ENCODE measurements at places on chromosomes 16 and 17. TPM values are rescaled to one million over a fixed set of nuclear protein-coding genes. Genes with fewer than 3 reads are reported as not detected.

Gene G6PC1
- 505 TPM for total RNA-seq

GRCh38 chr16:17076818-17077498 is 393.8 kb downstream of the XYLT1 start:
- no peak for DNase-seq

Gene NPIPB9
- 3.1 TPM for total RNA-seq

DNA sequence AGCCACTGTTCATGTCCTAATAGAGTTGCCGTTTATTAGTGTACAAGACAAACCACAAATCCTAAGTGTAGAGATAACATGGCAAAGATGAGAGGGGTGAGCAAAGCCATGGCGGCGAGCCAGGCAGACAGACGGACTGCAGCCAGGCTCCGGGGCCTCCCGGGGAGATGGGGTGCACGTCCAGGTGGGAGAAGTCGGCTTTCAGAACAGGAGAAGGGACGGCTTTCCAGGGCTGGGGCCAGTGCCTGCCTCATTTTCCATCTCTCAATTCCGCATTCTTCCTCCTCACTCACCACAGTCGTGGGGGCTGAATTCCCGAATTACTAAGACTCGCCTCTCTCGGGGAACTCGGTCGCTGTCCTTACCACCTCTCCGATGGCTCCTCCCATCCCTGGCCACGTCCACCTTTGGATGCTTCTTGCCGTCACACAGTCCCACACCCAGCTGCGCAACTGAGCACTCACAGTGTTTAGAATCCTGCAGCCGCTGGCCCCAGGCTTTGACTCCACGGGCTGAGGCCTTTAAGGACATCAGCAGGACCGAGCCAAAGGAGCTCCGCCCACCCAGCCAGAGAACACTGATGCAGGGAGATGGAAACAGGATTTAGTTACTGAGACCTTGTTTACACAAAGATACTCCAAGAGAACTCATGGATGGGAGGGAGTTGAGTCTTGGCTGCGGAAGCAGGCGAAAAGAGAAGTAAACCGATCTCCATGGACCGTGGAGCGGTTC is 59.7 kb downstream of the RNF112 start:
- DNase-seq = no peak

DNA sequence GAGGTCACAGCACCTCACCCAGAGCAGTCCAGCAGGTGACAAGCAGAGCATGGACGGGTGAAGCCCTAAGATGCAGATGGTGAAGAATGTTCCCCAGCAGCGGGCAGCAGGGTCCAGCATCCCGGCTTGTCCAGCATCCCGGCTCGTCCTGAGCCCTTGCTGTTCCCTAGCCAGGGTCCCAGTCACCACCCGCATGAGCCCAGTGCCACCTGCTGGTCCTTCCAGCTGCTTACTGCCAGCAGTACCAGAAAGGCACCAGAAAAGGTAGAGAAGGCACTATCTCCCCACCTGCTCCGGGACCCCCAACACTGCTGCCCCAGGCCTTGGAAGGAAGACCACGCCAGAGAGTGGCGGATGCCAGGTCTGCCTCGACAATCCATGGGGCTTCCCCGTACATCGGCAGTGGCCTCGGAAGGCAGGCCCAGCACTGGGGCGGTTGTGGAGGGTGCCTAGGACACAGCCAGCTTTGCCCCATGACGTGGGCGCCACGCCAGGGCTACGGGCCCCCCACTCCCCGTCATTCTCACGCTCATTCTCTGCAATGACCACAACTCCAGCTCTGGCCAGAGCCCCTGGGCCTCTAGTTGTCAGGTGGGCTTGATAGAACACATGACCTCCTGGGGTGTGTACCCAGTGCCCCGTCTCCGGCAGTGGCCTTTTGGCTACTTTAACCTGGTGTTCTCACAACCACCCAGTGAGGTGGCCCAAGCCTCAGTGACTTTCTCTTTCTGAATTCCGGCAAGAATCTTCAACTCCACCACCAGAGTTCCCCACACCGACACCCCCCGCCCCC is 1.4 kb downstream of the CENPX start:
- DNase-seq = peak; percentile 87

GRCh38 chr17:14940108-14940937 is 324.8 kb downstream of the PMP22 start:
- no peak for DNase-seq

Gene APOH
- 7,027 TPM for total RNA-seq

- peak; percentile 32 for DNase-seq
These were observed 1.7 kb downstream of the ADGRG5 start for GRCh38 chr16:57544124-57544653.

DNA sequence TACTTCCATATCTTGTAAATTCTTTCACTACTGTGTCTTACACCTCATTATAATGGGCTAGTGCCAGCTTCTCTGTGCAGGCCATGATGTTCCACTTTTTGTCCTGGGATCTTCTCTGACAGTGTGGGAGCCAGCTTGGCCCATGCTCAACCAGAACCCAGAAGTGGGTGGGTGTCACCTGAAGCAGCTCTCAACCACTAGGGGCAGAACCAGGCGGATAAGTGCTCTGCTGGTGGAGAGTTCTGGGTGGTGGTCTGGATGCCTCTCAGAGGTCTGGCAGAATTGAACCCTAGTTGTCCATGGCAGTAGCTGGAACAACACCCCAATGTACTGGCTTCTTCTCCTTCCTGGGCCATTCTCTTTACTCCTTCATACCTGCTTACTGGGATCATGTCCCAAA is 254.1 kb upstream of the N4BP1 start:
- no peak for DNase-seq

DNA sequence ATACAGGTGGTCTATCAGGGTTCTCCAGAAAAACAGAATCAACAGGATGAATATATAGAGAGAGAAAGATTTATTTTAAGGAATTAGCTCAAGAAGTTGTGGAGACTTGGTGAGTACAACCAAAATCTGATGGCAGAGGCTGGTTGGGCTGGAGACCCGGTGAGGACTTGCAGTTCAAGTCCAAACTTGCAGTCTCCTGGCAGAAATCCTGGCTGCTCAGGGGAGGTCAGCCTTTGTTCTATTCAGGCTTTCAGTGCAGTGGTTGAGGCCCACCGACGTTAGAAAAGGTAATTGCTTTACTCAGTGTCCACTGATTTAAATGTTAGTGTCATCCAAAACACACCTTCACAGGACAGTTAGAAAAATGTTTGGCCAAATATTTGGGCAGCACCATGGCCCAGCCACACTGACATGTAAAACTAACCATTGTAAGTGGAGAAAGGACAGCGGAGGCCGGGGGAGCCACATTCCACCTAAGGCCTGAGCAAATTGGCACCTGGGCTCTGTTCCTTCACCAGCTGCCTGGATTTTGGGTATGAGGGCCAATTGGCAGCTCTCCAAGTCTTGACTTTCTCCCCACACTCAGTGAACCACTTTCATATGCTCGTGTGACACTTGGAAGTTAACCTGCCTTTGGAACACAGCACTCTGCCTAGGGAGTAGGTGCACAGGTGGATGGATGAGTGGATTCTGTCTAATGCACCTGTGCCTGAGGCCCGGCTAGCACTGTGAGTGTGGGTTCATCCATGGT is 54.7 kb downstream of the CACNG5 start:
- DNase-seq = no peak

Gene ADCY9
- 35.7 TPM for total RNA-seq

GRCh38 chr16:29683543-29684090 is 4.6 kb downstream of the QPRT start:
- no peak for DNase-seq

Gene TGFB1I1
- 1.9 TPM for total RNA-seq

DNA sequence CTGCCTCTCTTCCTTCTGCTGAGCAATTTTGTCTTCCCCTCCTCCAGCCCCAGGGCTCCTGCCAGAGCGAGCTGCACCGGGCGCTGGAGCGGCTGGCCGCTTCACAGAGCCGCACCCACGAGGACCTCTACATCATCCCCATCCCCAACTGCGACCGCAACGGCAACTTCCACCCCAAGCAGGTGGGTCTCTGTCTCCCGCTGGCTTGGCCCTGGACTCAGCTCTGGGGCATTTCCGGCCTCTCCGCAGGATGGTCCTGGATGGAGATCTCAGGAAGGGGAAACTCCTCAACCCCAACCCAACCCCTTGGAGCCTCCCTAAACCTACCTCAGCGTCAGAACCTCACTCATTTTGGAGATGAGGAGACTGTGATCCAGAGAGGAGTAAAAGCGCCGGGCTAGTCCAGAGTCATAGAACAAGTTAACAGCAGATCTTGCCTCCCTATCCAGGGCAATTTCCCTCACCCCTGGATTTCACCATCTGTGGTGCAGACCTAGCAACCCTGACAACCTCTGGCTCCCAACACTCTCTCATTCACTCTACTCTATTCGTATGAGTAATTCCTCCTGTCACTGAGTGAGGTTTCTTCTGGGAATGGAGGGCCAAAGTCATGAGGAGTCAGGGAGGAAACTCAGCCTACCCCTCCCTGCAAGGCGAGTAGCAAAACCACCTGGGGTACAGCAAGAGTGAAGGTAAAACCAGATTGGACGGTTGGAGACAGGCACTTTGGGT is 10.8 kb downstream of the IGFBP4 start:
- DNase-seq = no peak

Gene RGS11
- 1.00 TPM for total RNA-seq

Data from right lobe of liver (tissue), 6 donors.